ENCODE measurements at places on chromosomes 7 and 10.

DNA sequence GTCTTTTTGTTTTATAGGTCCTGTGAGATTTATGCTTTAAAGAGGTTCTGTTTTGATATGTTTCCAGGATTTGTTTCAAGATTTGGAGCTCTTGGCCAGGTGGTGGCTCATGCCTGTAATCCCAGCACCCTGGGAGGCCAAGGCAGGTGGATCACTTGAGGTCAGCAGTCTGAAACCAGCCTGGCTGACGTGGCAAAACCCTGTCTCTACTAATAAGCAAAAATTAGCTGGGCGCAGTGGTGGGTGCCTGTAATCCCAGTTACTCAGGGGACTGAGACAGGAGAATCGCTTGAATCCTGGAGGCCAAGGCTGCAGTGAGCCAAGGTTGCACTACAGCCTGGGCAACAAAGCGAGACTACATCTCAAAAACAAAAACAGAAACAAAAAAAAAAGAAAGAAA lies 8.3 kb upstream of the HYAL4 start:
- DNase-seq: no peak

DNA sequence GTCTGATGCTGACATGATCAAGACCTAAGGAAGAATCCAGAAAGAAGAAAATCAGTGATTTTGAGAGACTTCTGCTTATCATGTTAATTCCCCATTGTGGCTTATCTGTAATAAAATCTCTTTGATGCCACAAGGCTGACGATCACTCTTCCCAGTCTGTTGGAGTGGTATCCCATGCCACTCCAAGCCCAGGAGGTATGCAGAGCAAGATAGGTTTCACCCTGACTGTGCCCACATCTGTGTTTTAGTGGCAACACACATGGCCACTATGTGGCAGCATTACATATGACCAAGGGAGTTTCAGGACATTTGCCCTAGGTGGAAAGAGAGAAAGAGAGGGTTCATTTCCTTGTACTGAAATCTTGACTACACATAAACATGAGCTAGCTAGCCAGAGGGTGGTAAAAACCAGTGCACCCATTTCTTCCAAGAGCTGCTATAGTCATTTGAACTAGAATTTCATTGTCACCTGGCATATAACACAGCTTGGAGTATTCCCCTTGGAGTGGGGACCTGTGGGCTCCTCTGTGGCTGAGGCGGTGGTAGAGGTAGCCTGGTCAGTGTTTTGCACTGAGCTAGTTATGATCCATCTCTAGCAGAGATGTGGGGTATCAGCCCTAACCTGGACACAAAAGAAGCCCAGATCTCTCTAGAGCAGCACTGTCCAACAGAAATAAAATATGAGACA lies 20.8 kb downstream of the LAMB4 start:
- DNase-seq: no peak

DNA sequence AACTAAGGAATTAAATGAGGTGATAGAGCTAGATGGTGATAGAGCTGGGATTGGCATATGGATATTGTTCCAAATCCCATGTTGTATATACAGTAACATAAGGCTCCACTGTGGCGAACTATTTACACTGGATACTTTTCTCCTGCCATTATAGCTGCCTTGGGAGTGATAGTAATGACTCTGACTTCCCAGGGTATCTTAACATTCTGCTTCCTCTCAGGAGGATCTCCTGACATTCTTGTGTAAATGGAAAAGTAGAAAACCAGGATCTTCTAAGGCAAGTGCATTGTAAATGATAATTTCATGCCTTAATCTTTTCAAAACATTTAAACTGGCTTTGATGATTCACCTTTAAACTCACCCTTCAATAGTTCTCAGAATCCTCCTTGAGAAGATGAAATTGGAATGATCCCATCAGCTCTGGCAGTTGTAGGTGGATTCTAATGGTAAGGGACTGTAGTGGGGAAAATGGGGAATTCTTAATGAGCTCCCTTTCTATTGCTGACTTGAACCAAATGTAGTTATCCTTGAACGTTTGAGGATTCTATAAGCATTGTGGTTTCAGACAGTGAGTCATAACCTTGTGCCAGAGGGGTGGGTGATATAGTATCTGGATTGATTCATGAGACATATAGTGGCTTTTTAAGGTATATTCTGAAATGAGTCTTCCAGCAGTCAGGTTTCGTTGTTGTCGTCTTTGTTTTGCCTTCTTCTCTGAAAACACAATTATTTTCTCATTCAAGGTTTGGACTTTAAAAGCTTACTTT lies 450.0 kb downstream of the SUGCT start:
- DNase-seq: no peak

DNA sequence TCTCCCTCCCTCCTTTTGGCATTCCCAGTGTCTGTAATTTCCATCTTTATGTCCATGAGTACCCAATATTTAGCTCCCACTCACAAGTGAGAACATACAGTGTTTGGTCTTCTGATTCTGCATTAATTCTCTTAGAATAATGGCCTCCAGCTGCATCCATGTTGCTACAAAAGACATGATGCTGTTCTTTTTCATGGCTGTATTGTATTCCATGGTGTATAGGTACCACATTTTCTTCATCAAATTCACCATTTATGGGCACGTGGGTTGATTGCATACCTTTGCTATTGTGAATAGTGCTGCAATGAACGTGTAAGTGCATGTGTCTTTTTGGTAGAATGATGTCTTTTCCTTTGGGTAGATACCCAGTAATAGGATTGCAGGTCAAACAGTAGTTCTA lies 576.8 kb downstream of the GALNT17 start:
- DNase-seq: no peak

GRCh38 chr10:66737241-66737640 lies 188.6 kb upstream of the LRRTM3 start:
- no peak for DNase-seq

DNA sequence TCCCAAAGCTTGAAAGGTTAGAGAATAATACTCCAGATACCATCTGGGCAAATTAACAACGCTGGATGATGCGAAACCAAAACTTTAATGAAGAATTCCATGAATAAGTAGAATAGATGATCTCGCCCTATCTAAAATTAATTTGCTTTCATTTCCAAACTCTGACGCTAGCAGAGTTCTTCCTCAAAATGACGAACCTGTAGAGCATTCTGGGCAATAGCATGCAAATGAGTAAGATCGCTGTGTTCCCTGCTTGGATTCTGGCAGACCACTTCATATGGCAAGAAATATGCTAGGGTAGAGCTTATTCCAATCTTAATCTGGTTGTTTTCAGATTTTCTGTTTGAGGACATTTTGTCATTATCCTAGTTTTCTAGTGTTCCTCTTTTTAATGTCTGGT lies 36.1 kb upstream of the SMNDC1 start:
- DNase-seq: no peak

- no peak for DNase-seq
These were observed 9.3 kb downstream of the RPP38 start for GRCh38 chr10:15106352-15107013.

GRCh38 chr7:116698930-116699721 lies 27.1 kb downstream of the MET start:
- DNase-seq: no peak

DNA sequence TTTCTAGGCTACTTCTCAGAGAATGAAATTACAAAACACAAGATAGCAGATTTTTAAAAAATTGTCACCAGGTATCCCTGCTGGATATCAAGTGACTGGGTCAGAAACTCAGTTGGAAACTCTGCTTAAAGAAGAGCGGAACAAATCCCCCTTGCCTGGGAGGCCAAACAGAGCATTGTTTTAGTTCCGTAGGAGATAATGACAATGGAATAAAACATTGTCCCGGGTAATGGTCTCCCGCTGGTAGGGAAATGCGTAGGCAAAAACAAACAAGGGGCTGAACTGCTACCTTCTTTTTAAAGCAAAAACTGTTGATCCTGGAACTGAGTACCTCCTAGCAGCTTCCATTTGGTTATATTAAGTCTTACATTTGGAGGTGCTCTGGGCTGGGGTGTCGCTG lies 21.3 kb upstream of the VAX1 start:
- DNase-seq: no peak

GRCh38 chr7:88201305-88201704 lies 18.5 kb downstream of the SRI start:
- DNase-seq: no peak

DNA sequence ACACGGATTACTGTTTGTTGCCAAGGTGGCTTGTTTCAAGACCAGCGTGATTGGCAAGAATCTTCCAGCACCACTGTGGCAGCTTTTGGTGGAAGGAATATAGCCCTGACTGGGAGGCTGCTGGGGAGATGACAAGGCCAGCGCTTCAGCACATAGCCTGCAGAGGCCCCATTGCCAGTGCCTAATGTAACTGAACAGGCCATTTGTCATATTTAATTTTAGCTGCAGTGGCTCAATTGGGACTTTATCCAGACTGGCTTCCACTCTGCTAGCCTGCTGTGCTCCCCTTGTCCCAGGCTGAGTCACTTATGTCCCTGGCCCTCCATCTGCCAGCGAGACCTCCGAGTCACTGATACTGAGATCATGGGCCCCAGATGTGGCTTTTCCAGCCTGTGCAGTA lies 483.1 kb downstream of the GALNT17 start:
- DNase-seq: no peak
